ENCODE measurements at places on chromosomes 13 and 19.

DNA sequence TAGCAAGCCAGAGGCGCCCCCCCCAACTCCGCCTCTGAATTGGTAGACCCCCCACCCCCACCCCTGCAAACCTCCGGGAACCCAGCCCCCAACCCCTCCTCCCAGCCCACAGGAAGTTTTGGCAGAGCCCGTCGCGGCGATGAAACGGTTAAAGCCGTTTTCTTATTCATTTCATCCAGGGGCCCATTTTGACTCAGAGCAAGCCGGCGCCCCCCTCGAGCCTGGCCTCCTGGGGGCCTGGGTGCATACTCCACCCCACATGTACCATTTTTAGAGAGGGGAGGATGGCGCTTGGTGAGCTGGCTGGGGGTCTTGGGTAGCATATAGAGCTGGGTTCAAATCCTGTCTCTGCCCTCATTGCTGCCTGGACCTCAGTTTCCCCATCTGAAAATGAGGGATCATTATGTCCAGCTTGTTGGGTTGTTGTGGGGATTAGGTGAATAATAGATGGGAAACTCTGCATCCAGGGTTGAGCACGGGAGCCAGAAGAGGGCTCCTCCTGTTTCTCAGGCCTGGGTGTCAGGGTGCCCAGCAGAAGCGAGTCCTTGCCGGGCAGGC lies 7.9 kb upstream of the JUNB start:
- peak; percentile 32 for DNase-seq

DNA sequence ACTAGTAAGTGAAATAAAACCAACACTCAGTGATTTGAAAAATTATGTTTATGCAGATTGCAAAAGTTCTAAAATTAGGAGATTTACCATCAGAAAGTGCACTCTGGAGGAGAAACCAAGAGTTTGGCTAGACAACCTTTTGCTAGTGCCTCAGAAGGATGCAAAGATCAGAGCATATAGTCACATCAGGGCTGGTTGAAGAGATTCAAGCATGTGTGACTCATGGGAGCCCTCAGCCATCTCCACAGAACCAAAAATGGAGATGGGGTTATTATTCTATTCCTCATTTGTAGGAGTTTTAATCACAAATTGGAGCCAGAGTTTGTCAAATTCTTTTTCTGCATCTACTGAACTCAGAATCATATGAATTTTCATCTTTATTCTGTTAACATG lies 32.9 kb upstream of the OXGR1 start:
- DNase-seq: no peak

DNA sequence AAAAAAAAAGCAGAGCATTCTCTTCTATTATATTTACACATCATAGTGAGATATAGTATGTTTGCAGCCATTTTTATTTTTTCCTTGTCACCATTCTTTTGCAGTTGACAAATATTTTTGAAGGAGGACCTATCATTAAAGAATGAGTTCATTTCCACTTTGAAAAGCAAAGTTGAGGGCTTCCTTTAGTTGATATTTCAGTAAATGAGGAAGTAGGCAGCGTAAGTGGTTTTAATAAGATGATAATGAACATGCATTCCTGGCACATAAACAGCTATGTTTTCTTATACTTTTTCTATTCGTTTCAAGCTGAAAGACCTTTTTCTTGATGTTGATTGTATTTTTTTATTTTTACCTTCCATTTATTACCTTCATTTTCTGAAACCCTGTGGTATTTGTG lies 66.2 kb downstream of the ZMYM2 start:
- no peak for DNase-seq

DNA sequence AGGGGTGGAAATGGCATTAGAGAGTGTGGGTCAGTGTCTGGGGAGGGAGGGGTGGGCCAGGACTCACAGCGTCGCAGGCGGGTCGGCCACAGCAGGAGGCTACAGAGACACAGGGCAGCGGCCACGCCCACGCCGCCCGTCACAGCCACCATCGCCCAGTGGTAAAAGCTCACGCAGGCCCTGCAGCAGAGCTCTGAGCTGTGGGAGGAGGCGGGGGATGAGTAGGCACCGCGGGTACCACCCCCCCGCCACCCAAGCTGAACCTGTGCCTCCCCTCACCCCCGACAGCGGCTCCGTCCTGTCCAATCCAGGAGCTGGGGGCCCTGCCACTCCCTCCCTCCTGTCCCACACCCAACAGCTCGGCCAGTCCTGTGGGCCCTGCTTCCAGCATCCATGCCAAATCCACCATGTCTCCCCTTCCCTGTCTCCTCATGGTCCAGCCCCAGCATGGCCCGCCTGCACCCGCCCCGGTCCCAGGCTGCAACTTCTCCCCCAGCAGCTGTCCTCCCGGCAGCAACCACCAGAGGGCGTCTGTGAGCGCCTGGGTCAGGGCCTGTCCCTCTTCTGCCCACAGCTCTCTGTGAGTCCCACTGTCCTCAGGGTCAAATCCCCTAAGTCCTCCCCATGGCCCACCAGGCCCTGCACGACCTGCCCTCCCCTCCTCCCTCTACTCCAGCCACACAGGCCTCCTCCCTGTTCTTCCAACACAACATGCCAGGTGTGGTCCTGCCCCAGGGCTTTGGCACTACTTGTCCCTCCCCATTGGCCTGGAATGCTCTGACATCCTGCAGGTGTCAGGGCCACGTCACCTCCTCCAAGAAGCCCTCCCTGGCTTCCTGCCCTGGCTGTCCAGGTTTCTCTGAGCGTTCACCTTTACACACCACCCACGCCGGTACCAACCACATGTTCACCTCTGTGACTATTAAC lies 6.0 kb downstream of the TEKTIP1 start:
- DNase-seq: no peak

GRCh38 chr13:48925001-48925400 lies 50.7 kb upstream of the FNDC3A start:
- DNase-seq: no peak

GRCh38 chr19:17220207-17220758 lies 5.1 kb downstream of the USE1 start:
- DNase-seq: no peak

- DNase-seq: no peak
Observed at GRCh38 chr13:22960827-22961226, 220.0 kb upstream of the SGCG start.

- DNase-seq: no peak
Observed at GRCh38 chr13:79434556-79434955, 28.5 kb upstream of the RBM26 start.

- DNase-seq: no peak
Observed at GRCh38 chr19:16446724-16447368, 24.9 kb downstream of the EPS15L1 start.

- DNase-seq: no peak
Observed at GRCh38 chr13:90336507-90336906, 1011.0 kb upstream of the MIR17HG start.
